Activated CD8-positive, alpha-beta T cell treated with anti-CD3 and anti-CD28 coated beads for 36 hours (primary cell): ENCODE measurements at places on chromosomes 11 and 22. TPM values are rescaled to one million over a fixed set of nuclear protein-coding genes. Genes with fewer than 3 reads are reported as not detected.
A peak's percentile ranks its signal among the peaks of the same experiment; 100 is the strongest.

Gene CNTF
- 1.8 TPM for total RNA-seq

Gene MS4A2
- total RNA-seq, result not detected

Gene SLC22A8
- not detected for total RNA-seq

Gene SESN3
- total RNA-seq, result 19.5 TPM

Gene FHIP1B
- 15.1 TPM for total RNA-seq

DNA sequence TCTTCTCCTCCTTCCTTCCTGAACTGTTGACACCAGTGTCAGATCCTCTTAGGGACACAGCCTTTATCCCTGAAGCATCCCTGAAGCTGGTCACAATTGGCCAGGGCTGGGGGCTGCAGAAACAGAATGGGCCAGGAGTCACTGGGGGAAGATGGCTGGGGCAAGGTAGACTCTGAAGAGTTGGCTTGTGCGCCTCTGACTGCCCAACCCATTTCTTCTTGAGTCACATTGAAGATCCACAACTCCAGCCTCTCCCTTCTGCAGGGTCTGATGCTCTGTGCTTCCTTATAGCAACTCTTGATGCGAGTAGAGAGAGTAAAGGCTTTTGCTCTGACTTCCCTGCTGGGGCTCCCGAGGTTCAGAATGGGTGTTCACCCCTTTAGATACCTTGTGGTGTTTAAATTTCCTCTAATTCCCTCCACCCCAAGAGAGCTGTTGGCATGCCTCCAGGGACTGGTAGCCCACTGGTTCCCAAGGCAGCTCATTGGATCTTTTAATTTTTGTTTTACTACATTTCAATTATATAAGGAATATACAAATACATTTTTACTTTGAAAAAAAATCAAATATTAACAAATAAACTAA lies 13.4 kb downstream of the PRDM11 start:
- no peak overlapping the region for H3K4me3 ChIP-seq
- H3K27ac ChIP-seq, result no peak overlapping the region
- no peaks in the 10 kb centered on the region for H3K36me3 ChIP-seq
- no peak for DNase-seq

DNA sequence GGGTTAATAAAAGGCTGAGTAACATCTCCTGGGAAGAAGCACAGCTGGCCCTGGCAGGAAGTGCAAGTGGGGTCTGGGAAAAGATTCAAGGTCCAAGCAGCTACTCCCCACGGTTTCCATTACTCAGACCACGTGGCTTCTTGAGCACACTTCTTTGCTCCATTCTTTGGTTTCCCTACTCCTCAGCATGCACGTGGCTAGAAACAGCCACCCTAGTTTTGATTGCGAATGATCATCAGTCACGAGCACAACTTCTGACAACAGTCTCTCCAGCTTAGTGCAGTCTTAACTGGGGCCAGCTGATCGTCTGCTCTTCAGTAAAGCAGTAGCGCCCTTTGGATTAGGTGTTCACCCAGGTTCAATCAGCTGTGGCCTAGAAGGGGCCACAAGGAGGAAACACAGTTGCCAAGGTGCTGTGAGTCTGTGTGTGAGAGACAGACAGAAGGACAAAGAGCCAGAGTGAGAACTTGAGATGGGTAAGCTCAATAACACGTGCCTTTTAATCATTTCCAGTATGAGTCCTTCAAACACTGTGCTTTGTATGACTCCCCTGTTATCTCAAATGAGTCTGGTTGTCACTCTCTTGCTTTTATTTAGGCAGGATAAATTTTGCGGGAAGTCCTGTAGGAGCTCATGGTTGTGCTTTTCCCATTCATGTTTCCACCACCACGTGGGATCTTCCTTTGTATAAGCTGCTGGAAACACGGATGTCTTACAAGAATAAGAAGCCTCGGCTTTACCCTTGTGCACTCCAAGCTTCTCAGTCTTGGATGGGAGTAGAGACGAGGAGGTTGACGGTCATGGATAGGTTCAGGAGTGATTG lies 901 bp upstream of the PARVA start:
- H3K36me3 ChIP-seq, result no peaks in the 10 kb centered on the region
- peak overlapping the region; percentile 42 for H3K4me3 ChIP-seq
- peaks cover 18% of the 10 kb centered on the region for H3K27me3 ChIP-seq
- DNase-seq, result no peak
- no peak overlapping the region for H3K27ac ChIP-seq

- peaks cover 42% of the 10 kb centered on the region for H3K27me3 ChIP-seq
- no peak for DNase-seq
- H3K4me3 ChIP-seq, result peak within 1 kb of the TSS; percentile 56
- no peaks in the 10 kb centered on the region for H3K36me3 ChIP-seq
- H3K27ac ChIP-seq, result no peak within 1 kb of the TSS
Observed at GRCh38 chr11:65786786-65787636, at the start of gene OVOL1. OVOL1 (plus strand) TSS chr11:65787063; CDS start chr11:65787374, 311 bp downstream.

DNA sequence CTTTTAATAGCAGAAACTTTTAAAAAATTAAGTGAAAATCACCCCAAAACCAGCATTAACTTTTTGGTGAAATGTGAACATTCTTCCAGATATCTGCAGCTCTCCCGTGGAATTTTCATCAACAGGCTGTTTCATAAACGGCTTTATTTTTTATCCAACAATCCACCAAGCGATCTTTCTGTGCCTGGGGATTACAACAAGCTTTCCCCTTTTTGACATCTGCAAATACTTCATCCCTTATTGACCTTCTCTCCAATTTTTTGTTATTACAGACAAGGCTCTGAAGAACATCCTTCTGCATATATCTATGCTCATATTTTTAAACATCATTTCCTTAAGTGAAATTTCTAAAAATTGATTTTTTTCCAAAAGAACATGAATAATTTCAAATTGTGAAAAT lies 5.8 kb upstream of the SERPINH1 start:
- no peak overlapping the region for H3K27ac ChIP-seq
- no peaks in the 10 kb centered on the region for H3K27me3 ChIP-seq
- no peaks in the 10 kb centered on the region for H3K36me3 ChIP-seq
- H3K4me1 ChIP-seq, result peaks cover 6% of the 10 kb centered on the region

DNA sequence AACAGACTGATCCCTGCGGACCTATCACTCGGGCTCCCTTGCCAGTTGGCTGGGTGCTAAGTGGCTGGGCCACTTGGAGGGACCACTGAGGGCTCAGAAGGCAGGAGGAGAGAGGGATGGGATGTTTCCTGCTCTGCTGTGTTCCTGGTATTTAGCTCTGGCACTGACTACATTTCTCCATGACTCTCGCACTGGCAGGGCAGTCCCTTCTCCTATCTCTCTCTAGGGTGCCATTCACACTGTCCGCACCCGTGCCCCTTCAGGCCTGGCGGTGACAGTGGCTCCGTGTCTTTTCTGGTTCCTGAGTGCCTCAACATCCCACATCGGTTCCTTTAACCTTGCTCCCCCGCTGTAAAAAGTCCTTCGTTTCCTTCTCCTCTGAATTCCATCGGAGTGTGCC lies 31.6 kb upstream of the CECR2 start:
- H3K4me1 ChIP-seq, result no peaks in the 10 kb centered on the region
- H3K27me3 ChIP-seq, result peaks cover 7% of the 10 kb centered on the region
- DNase-seq, result no peak
- no peaks in the 10 kb centered on the region for H3K36me3 ChIP-seq

DNA sequence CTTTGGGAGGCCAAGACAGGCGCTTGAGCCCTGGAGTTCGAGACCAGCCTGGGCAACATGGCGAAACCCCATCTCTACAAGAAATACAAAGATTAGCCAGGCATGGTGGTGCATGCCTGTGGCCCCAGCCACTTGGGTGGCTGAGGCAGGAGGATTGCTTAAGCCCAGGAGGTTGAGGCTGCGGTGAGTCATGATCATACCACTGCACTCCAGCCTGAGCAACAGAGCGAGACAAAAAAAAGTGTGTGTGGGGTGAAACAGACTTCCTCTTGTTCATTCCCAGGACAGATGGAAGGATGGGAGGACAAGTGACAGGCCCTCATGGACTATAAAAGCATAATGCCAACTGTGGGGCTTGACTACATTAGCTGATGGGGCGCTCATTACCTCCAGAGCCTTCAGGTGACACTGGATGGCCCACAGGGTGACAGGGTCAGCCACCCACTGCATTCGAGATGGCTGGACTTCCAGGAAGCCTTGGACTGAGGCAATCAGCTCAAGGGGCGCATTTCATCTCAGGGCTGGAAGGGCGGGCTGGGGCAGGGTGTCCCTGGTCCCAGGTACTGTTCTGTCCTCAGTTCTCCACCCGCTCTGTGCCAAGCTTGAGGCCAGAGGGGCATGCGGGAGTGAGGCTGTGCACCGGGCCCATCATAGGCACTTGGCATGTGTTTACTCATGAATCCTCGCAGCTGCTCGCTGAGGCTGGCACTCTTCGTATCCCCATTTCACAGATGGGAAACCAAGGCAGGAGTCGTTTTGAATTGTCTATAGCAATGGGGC lies 12.5 kb downstream of the NPTXR start:
- H3K27ac ChIP-seq, result no peak overlapping the region
- no peak overlapping the region for H3K4me3 ChIP-seq
- H3K4me1 ChIP-seq, result no peaks in the 10 kb centered on the region

DNA sequence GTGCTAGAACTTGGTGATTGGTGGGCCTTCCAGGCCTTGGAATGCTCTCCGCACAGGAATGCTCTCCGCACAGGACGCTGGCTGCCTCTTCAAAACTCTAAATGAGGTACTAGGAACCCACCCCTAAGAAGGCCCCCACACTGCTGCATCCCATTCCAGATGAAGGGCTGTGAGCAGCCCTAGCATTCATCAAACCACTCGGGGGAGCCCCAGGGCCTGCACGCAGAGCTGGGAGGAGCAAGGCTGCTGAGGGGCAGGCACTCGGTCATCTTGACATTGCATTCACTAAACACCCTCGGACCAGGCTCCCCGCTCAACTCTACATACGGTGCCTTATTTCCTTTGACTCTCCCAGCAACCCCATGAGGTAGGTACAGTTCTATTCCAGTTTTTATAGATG lies 49.2 kb upstream of the EMID1 start:
- H3K27me3 ChIP-seq, result peaks cover 30% of the 10 kb centered on the region
- H3K4me3 ChIP-seq, result no peak overlapping the region
- no peak overlapping the region for H3K27ac ChIP-seq
- H3K4me1 ChIP-seq, result peaks cover 5% of the 10 kb centered on the region

GRCh38 chr11:129785383-129786111 lies 30.1 kb upstream of the TMEM45B start:
- H3K4me1 ChIP-seq, result peaks cover 5% of the 10 kb centered on the region
- no peaks in the 10 kb centered on the region for H3K36me3 ChIP-seq
- no peak overlapping the region for H3K27ac ChIP-seq
- H3K27me3 ChIP-seq, result no peaks in the 10 kb centered on the region
- no peak overlapping the region for H3K4me3 ChIP-seq

DNA sequence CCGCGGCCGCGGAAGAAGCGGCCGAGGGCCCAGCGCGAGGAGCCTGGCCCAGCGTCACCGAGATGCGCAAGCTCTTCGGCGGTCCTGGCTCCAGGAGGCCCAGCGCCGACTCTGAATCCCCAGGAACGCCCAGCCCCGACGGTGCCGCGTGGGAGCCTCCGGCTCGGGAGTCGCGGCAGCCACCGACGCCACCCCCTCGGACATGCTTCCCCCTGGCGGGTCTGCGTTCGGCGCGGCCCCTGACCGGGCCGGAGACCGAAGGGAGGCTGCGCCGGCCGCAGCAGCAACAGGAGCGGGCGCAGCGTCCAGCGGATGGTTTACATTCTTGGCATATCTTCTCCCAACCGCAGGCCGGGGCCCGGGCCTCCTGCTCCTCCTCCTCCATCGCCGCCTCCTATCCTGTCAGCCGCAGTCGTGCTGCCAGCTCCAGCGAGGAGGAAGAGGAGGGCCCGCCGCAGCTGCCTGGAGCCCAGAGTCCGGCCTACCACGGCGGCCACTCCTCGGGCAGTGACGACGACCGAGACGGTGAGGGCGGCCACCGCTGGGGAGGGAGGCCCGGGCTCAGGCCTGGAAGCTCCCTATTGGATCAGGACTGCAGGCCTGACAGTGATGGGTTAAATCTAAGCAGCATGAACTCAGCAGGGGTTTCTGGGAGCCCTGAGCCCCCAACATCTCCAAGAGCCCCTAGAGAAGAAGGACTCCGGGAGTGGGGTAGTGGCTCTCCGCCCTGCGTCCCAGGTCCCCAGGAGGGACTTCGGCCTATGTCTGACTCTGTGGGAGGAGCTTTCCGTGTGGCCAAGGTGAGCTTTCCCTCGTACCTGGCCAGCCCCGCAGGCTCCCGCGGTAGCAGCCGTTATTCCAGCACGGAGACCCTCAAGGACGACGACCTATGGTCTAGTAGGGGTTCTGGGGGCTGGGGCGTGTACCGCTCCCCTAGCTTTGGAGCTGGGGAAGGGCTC lies 1.2 kb downstream of the ARHGEF17 start:
- DNase-seq, result no peak
- H3K4me3 ChIP-seq, result no peak overlapping the region
- no peaks in the 10 kb centered on the region for H3K36me3 ChIP-seq

DNA sequence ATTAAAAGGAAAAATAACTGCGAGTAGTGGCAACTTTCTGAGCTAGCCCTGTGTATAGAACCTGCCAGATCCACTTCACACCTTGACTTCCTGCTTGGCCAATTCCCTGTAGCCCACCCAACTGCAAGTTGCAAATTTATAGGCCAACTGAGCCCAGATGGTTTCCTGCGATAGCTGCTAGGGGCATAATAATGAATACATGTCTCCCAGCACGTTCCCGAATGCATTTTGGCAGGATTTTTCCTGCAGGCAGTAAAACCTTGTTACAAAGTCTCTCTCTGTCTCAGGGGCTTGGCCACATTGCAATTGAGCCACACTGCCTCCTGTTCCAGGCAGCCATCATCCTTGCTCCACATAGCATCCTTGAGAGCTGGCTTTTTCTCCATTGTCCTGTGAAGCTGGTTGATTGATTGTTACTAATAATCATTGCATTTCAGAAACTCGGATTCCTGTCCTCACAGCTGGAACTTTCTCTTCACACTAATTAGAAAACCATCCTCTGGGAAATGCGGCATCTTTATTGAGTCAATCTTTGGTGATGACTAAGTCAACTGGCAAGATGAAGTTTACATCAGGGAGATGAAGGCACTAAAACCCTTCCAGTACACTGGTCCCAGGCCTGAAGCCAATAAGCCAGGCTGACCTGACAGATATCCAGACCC lies 18.6 kb upstream of the LMO2 start:
- peaks cover 2% of the 10 kb centered on the region for H3K4me1 ChIP-seq
- no peak for DNase-seq
- no peak overlapping the region for H3K4me3 ChIP-seq

DNA sequence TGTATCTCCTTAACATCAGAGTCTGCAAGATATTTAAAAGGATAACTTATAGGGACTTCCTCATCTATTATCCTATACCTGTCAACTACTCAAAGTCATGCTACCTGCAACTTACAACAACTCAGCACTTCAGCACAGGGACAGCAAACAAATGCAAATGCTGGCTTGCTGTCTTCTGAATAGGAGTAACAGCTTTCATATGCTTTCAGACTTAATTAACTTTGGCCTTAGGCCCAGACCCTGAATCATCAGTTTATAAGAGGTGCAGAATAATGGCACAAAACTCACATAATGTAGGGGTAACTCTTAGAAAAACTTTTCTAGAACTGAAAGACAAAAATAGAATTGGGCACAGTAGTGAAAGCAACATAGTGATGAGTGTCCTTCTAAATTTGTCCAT lies 953.4 kb downstream of the DLG2 start:
- no peak for DNase-seq
- H3K27me3 ChIP-seq, result no peaks in the 10 kb centered on the region
- H3K4me3 ChIP-seq, result no peak overlapping the region
- H3K4me1 ChIP-seq, result no peaks in the 10 kb centered on the region
